ENCODE measurements at places on chromosomes 4 and X. TPM values are rescaled to one million over a fixed set of nuclear protein-coding genes. Genes with fewer than 3 reads are reported as not detected.

Gene GRID2
- total RNA-seq, result under 0.01 TPM

GRCh38 chr4:83237591-83237990 lies 47.0 kb downstream of the COQ2 start:
- no peak for DNase-seq

- DNase-seq, result no peak
These were observed 405.0 kb downstream of the AFF2 start for GRCh38 chrX:148905400-148905799.

- no peak for DNase-seq
These were observed 717.2 kb upstream of the ADGRL3 start for GRCh38 chr4:60482921-60483351.

GRCh38 chr4:6965329-6965728 lies 55.7 kb downstream of the TBC1D14 start:
- no peak for DNase-seq

- DNase-seq, result no peak
These were observed 5.7 kb downstream of the AFM start for GRCh38 chr4:73487233-73487632.

DNA sequence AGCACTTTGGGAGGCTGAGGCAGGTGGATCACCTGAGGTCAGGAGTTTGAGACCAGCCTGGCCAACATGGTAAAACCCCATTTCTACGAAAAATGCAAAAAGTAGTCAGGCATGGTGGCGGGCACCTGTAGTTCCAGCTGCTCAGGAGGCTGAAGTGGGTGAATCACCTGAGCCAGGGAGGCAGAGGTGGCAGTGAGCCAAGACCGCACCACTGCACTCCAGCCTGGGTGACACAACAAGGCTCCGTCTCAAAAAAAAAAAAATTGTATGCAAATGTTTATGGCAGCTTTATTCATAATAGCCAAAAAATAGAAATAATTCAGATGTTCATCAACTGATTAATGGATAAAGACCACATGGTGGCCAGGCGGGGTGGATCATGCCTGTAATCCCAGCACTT lies 9.8 kb upstream of the NOCT start:
- DNase-seq, result no peak
